ENCODE measurements at places on chromosomes 12 and 14.

DNA sequence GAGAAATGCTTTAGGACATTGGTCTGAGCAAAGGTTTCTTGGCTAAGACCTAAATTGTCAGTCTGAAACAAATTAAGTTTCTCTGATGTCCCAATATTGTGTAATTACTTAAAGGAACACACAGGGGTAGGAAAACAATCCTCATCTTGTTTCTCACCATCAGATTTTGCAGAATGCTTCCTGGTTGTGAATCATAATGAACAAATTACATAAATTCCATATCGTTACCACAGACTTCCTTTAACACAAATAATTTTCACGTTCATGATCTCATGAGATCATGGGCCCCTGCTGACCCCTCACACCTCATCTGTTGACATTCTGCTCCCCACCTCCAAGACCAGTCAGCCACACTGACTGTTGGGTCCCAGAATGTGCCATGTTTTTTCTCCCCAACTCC, 194.1 kb downstream of the MON2 start:
- H3K27me3 ChIP-seq = no peaks in the 10 kb centered on the region
- H3K4me3 ChIP-seq = no peak overlapping the region
- H3K27ac ChIP-seq = no peak overlapping the region
- H3K36me3 ChIP-seq = no peaks in the 10 kb centered on the region
- DNase-seq = no peak

DNA sequence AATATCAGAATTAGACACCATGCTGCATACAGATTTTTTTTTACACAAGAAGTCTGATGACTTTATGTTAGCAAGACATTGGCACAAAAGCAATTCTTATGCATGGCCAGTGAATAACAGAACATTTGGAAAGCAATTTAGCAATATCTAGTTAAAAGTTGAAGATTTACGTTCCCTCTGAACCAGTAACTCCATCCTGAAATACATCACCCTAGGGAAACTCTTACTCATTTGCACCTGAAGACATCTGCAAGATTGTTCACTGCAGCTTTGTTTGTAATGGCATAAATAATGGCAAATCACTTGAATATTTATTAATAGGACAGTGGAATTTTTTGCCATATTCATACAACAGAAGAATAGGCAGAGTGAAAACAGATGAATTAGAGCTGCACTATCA, 670.0 kb upstream of the NOVA1 start:
- no peak overlapping the region for H3K4me3 ChIP-seq
- H3K36me3 ChIP-seq = no peaks in the 10 kb centered on the region
- no peak overlapping the region for H3K27ac ChIP-seq
- DNase-seq = no peak
- no peaks in the 10 kb centered on the region for H3K4me1 ChIP-seq
- H3K27me3 ChIP-seq = no peaks in the 10 kb centered on the region

GRCh38 chr14:31560759-31561154, 447 bp upstream of the NUBPL start:
- no peaks in the 10 kb centered on the region for H3K27me3 ChIP-seq
- peak overlapping the region; percentile 85 for H3K4me3 ChIP-seq
- peak overlapping the region; percentile 92 for H3K27ac ChIP-seq
- peak; percentile 52 for DNase-seq
- no peaks in the 10 kb centered on the region for H3K36me3 ChIP-seq

- H3K27ac ChIP-seq = no peak overlapping the region
- H3K4me3 ChIP-seq = no peak overlapping the region
- no peaks in the 10 kb centered on the region for H3K27me3 ChIP-seq
- peaks cover 22% of the 10 kb centered on the region for H3K4me1 ChIP-seq
- no peak for DNase-seq
Observed at GRCh38 chr12:14261861-14262260, 103.6 kb upstream of the ATF7IP start.

GRCh38 chr12:116358893-116359761, 81.6 kb upstream of the MED13L start:
- no peak overlapping the region for H3K4me3 ChIP-seq
- H3K27me3 ChIP-seq = no peaks in the 10 kb centered on the region
- H3K27ac ChIP-seq = peak overlapping the region; percentile 82
- peaks cover 29% of the 10 kb centered on the region for H3K4me1 ChIP-seq
- H3K36me3 ChIP-seq = no peaks in the 10 kb centered on the region
- peak; percentile 95 for DNase-seq

- H3K27me3 ChIP-seq = no peaks in the 10 kb centered on the region
- peaks cover 7% of the 10 kb centered on the region for H3K36me3 ChIP-seq
- no peak for DNase-seq
- H3K4me3 ChIP-seq = no peak overlapping the region
- no peak overlapping the region for H3K27ac ChIP-seq
- no peaks in the 10 kb centered on the region for H3K4me1 ChIP-seq
Observed at GRCh38 chr14:103697603-103698379, 17.5 kb downstream of the XRCC3 start.

- H3K4me1 ChIP-seq = no peaks in the 10 kb centered on the region
- H3K4me3 ChIP-seq = no peak overlapping the region
- H3K36me3 ChIP-seq = no peaks in the 10 kb centered on the region
- DNase-seq = no peak
Observed at GRCh38 chr12:57869927-57870318, 23.4 kb upstream of the CTDSP2 start.

GRCh38 chr14:53742233-53742620, 214.4 kb downstream of the BMP4 start:
- no peak overlapping the region for H3K4me3 ChIP-seq
- no peaks in the 10 kb centered on the region for H3K36me3 ChIP-seq
- DNase-seq = no peak
- H3K4me1 ChIP-seq = no peaks in the 10 kb centered on the region
- no peak overlapping the region for H3K27ac ChIP-seq

DNA sequence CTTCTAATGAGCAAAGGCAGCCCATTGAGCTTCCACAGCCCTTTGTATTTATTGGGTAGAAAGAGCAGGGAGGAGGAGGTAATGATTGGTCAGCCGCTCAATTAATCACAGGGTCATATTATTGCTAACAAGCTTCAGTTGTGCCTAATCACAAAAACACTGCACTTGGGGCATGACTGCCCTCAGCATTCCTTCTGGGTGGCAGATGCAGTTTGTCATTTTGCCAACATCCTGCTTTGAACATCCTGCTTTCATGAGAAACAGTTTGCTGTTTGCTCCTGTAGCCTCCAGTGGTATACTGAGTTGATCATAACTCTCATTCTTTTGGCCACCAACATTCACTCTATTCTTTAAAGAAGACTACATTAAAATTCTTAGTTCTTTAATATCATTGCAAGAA, 462.9 kb upstream of the MIS18BP1 start:
- H3K4me1 ChIP-seq = no peaks in the 10 kb centered on the region
- no peak overlapping the region for H3K4me3 ChIP-seq
- H3K27ac ChIP-seq = no peak overlapping the region

GRCh38 chr12:25456474-25456873, 96.6 kb downstream of the LMNTD1 start:
- H3K27ac ChIP-seq = no peak overlapping the region
- no peaks in the 10 kb centered on the region for H3K4me1 ChIP-seq
- no peak overlapping the region for H3K4me3 ChIP-seq
- H3K27me3 ChIP-seq = no peaks in the 10 kb centered on the region

DNA sequence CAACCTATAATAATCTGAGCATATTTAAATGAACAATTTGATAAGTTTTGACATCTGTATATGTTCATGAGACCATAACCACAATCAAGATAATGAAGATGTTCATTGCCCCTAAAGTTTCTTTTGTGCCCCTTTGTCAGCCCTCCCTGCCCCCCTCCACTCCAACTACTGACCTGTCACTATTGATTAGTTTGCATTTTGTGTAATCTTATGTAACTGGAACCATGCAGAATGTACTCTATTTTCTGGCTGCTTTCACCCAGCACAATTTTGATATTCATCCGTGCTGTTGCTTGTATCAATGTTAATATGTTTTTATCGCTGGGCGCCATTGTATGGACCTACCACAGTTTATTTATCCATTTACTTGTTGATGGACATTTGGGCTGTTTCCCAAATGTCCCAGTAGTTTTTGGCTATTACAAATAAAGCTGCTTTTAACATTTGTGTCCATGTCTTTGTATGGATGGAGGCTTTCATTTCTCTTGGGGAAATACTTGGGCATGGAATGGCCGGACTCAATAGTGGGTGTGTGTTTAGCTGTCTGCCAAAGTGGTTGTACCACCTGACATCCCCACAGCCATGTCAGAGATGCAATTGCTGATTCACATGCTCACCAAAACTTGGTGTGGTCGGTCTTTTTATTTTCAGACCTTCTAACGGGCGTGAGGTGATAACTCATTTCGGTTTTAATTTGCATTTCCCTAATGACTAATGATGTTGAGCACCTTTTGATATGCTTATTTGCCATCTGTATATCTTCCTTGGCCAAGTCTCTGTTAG, 38.9 kb downstream of the EML1 start:
- H3K27me3 ChIP-seq = peaks cover 23% of the 10 kb centered on the region
- DNase-seq = no peak
- H3K27ac ChIP-seq = no peak overlapping the region

DNA sequence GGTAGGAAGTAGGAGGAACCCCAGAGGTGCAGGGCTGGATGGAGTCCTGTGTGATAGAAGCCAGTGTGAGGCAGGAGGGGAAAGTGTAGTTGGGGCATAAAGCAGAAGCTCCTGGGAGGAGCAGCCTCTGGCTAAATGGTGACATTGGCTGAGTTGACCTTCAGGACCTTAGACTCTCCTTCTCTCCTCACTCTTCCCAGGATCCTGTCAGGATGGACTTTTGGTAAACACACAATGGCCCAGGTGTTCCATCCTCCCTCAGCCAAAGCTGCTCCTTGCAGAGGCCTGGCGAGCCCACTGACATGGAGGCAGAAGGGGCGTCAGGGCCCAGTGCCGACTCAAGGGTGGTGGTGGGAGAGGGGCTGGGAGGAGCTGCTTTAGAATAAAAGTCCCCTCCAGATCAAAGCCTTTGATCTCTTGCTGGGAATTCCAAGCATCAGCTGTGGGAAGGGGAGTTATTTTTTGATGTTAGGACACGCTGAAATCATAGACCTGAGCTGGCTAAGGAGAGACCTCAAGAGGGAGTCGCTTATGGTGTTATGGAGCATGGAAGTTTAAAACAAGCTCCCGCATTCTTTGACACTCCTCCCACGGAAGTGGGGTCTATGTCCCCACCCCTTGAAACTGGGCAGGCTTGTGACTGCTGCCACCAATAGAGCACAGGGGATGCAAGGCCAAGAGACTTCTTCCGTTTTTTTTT, 44.1 kb downstream of the SMIM41 start:
- no peaks in the 10 kb centered on the region for H3K27me3 ChIP-seq
- no peak overlapping the region for H3K4me3 ChIP-seq
- no peak overlapping the region for H3K27ac ChIP-seq
- DNase-seq = no peak
- H3K4me1 ChIP-seq = no peaks in the 10 kb centered on the region

DNA sequence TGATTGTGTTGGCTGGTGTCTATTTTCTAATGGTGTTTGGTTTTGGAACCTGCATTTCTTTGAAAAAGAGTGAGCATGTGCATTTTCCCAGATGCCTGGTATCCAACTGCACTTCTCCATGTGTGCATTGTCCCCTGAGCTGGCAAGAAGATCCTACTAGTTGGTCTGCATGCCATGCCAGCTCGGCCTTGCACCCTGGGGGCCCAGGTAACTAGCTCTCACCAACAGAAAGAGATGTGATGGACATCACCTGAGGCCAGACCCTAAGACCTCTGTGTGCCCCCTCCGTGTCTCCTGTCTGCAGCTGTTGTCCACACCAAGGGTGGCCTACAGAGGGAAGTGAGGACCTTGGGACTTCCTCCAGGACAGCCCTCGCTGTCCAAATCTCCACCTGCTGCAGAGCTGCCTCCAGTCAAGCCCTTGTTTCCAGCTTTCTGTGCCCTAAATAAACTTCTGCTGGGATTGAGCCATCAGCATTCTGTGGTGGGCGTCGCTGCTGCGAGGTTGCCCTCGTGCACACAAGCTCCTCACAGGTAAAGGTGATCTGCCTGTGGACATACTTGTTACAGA, 30.1 kb upstream of the GPR132 start:
- no peak overlapping the region for H3K27ac ChIP-seq
- H3K4me1 ChIP-seq = peaks cover 15% of the 10 kb centered on the region
- no peak for DNase-seq
- no peak overlapping the region for H3K4me3 ChIP-seq
- H3K27me3 ChIP-seq = no peaks in the 10 kb centered on the region
- no peaks in the 10 kb centered on the region for H3K36me3 ChIP-seq

- H3K4me1 ChIP-seq = no peaks in the 10 kb centered on the region
- DNase-seq = peak; percentile 33
- no peaks in the 10 kb centered on the region for H3K27me3 ChIP-seq
- no peak overlapping the region for H3K4me3 ChIP-seq
Observed at GRCh38 chr12:119115296-119115905, 63.3 kb upstream of the HSPB8 start.

DNA sequence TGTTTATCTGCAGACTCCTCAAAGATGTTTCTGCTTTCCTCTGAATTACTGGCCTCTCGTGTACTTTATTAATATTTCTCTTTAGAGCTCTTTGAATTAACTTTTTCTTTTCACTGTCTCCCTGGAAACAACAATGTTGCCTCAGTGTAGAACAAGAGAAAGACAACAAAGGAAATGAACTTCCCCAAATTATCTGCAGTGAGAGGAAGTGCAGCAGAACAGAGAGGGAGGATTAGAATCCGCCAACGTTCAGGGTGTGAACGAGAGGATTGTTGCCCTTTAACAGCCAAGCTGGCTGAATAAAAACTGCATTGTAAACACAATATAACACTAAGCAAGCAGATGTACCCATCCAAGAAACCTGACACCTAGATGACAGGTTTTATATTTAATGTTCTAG, 375.9 kb downstream of the GALC start:
- no peak overlapping the region for H3K27ac ChIP-seq
- no peak overlapping the region for H3K4me3 ChIP-seq
- no peaks in the 10 kb centered on the region for H3K36me3 ChIP-seq
- no peak for DNase-seq

GRCh38 chr12:5432011-5432400, at the start of gene NTF3:
TSS of gene NTF3 (plus strand) at chr12:5432108. CDS start at chr12:5432325, 217 bp downstream.
- no peaks in the 10 kb centered on the region for H3K36me3 ChIP-seq
- peaks cover 19% of the 10 kb centered on the region for H3K27me3 ChIP-seq
- H3K4me1 ChIP-seq = peaks cover 44% of the 10 kb centered on the region
- H3K4me3 ChIP-seq = no peak within 1 kb of the TSS
- no peak for DNase-seq

Data from common myeloid progenitor, CD34-positive (primary cell).